HCT116 (cell line): ENCODE measurements at places on chromosomes 3 and 15. TPM values are rescaled to one million over a fixed set of nuclear protein-coding genes. Genes with fewer than 3 reads are reported as not detected.

Gene TEX55
- not detected for total RNA-seq

Gene SLC9A9
- 0.20 TPM for total RNA-seq

Gene LYSMD2
- 10.8 TPM for total RNA-seq

Gene FBN1
- 1.7 TPM for total RNA-seq

Gene ZNF774
- total RNA-seq = 4.0 TPM

Gene GP5
- total RNA-seq = 0.15 TPM

DNA sequence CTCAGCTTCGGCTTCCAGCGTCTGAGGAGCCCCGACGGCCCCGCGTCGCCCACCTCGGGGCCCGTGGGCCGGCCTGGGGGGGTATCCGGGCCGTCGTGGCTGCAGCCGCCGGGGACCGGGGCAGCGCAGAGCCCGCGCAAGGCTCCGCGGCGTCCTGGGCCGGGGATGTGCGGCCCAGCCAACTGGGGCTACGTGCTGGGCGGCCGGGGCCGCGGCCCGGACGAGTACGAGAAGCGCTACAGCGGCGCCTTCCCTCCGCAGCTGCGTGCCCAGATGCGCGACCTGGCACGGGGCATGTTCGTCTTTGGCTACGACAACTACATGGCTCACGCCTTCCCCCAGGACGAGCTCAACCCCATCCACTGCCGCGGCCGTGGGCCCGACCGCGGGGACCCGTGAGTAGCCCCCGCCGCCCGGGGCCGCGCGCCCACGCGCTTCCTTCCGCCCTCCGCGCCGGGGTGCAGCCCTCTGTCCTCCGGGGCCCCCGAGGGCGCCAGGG is 462 bp downstream of the EDEM1 start:
- DNase-seq = no peak

DNA sequence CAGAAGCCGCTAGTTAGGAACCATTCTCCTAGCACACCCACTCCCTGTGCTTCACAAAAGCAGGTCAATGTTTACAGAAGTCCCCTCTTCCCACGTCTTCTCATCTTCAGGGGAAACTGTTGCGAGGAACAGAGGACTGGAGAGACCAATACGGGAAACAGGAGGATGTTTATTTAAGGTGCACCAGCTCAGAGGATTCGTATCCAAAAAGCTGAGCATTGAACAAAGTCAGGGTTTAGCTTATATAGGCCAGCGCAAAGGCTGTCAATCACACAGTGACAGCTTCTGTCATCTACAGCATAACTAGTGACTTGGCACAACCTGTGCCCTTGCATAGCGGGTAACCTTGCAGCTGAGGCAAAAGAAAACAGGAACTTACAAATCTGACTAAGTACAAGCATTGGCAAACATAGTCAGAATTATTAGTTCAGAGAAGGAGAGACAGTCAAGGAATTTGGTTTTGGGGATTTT is 61.3 kb downstream of the ZDHHC19 start:
- DNase-seq = no peak
